Skin of body (tissue), 3 donors: ENCODE measurements at places on chromosomes 3 and 15. TPM values are rescaled to one million over a fixed set of nuclear protein-coding genes. Genes with fewer than 3 reads are reported as not detected.

The MCF2L2 gene
- total RNA-seq = 0.89 TPM

The AQP9 gene
- 7.3 TPM for total RNA-seq

DNA sequence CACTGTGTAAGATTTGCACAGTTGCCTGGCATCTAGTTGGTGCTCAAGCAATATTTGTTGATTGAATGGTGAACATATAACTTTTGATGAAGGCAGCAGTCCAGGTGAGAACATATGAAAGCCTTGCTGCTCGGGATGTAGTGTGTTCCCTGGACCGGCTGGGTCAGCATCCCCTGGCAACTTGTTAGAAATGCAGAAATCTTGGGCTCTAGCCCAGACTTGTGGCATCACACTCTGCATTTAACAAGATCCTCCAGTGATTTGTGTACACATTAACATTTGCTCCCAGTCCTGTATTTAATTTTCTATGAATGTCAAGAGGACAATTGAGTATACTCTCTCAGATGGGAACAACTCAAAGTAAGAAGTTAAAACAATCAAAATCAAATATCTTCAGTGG is 69.0 kb upstream of the SAMMSON start:
- no peak for DNase-seq

DNA sequence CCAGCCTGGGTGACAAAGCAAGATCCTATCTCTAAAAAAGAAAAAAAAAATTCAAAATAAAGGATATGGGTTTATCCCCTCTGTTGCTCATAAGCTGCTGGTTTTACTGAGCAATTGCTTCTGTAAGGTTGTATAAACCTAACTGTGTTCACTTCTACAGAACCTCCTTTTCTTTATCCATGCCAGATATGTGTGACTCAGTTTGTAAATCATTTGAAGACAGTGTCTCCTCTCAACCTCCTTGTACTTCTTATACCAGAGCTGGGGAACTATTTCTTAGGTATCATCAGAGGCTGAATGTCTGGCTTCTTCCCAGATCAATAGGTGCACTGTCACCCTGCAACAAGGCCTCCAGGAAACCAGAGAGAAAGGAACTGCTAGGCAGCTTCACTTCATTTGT is 273.8 kb downstream of the CD47 start:
- DNase-seq = no peak

GRCh38 chr3:195806211-195806915 is 5.4 kb downstream of the MUC4 start:
- peak; percentile 13 for DNase-seq

DNA sequence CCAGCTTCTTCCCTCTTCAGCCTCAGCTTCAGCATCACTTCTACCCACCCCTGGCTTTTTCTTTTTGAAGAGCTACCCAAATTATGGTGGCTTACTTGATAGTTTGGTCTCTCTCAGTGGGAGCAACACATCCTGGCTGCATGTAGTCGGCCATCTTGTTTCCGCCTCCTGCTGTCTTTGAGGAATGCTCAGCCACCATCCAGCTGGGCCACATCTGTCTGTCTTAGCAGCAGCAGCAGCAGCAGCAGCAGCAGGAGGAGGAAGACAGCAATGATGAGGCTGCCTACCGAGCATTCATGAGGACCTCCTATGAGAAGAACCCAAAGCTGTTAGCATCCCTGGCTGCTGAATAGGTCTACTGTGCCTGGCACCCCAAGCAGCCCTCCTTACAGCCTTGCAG is 19.7 kb downstream of the IL16 start:
- DNase-seq = peak; percentile 86

DNA sequence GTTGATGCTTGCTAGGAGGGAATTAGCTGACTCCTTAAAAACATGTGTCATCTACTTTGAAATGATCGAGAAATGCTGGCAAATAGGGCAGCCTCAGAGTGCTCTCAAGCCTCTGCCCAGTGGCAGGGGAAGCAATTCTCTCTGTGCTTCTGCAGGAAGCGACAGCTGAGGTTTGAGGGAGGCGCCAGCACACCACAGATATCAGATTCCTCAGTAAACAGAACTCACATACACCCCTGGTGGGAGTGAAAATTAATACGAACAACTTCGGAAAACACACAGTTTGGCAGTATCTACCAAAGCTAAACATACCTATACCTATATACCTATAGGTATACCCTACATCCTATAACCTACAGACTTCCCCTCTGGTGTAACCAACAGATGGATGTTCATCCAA is 61.3 kb downstream of the NSMCE3 start:
- no peak for DNase-seq

- no peak for DNase-seq
Measured at GRCh38 chr15:67777773-67778172, 47.5 kb upstream of the SKOR1 start.
